ENCODE measurements at places on chromosomes 16 and 17.

- no peak for DNase-seq
- no peaks in the 10 kb centered on the region for H3K27me3 ChIP-seq
- H3K36me3 ChIP-seq, result no peaks in the 10 kb centered on the region
Observed at GRCh38 chr17:70407506-70407905, 238.2 kb downstream of the KCNJ2 start.

GRCh38 chr17:49505854-49506253 is 10.8 kb downstream of the NGFR start:
- DNase-seq, result no peak
- H3K4me1 ChIP-seq, result peaks cover 6% of the 10 kb centered on the region
- H3K36me3 ChIP-seq, result no peaks in the 10 kb centered on the region
- H3K27me3 ChIP-seq, result no peaks in the 10 kb centered on the region
- H3K4me3 ChIP-seq, result no peak overlapping the region
- H3K27ac ChIP-seq, result no peak overlapping the region

GRCh38 chr16:78002915-78003538 is 19.3 kb upstream of the CLEC3A start:
- no peak overlapping the region for H3K4me3 ChIP-seq
- peak; percentile 93 for DNase-seq
- peaks cover 8% of the 10 kb centered on the region for H3K4me1 ChIP-seq
- H3K27me3 ChIP-seq, result no peaks in the 10 kb centered on the region
- H3K36me3 ChIP-seq, result no peaks in the 10 kb centered on the region

- H3K4me1 ChIP-seq, result no peaks in the 10 kb centered on the region
- no peaks in the 10 kb centered on the region for H3K36me3 ChIP-seq
- DNase-seq, result no peak
- no peaks in the 10 kb centered on the region for H3K27me3 ChIP-seq
- no peak overlapping the region for H3K27ac ChIP-seq
Observed at GRCh38 chr16:20821682-20822081, 15.4 kb downstream of the REXO5 start.

GRCh38 chr16:8742068-8742467 is 55.4 kb downstream of the TMEM186 start:
- H3K36me3 ChIP-seq, result no peaks in the 10 kb centered on the region
- H3K27me3 ChIP-seq, result no peaks in the 10 kb centered on the region
- H3K4me3 ChIP-seq, result no peak overlapping the region
- no peaks in the 10 kb centered on the region for H3K4me1 ChIP-seq
- H3K27ac ChIP-seq, result no peak overlapping the region

Data from sigmoid colon (tissue), 7 donors.